Heart right ventricle (tissue), 16 donors: ENCODE measurements at places on chromosomes 16 and 17. TPM values are rescaled to one million over a fixed set of nuclear protein-coding genes. Genes with fewer than 3 reads are reported as not detected.

The KCNG4 gene
- not detected for total RNA-seq

- peak; percentile 27 for DNase-seq
Measured at GRCh38 chr17:48610282-48611211, at the start of gene HOXB7. Gene HOXB7 (minus strand): TSS chr17:48611017. CDS start chr17:48610918, 99 bp downstream.

The KRT28 gene
- not detected for total RNA-seq

DNA sequence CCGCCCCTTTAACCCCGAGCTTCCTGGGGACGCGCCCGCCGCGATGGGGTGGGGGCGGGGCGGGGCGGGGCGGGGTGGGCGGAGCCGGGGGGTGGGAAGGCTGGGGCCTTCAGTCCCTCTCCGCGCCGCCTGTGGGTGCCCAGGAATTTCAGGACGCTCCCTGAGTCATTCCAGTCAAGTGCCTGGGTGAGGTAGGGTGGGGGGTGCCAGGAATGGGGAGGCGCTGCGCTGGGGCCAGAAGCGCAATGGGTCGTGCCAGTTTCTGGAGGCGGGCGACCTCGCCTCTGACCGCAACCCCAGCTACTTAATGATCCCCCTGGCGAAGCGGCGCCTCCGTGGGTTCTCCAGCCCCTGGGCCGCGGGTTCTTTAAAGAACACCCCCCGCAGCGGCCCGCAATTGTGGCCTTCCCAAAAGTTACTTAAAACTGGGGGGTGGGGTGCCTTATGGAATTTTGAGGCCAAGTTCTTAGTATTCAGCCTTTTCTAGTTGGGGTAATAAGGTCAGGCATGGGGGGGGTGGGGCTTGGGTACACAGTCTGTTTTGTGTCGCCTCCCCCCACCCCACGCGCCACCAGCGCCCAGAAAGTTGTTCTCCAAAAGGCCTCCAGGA lies 826 bp upstream of the GSE1 start:
- DNase-seq: peak; percentile 81

DNA sequence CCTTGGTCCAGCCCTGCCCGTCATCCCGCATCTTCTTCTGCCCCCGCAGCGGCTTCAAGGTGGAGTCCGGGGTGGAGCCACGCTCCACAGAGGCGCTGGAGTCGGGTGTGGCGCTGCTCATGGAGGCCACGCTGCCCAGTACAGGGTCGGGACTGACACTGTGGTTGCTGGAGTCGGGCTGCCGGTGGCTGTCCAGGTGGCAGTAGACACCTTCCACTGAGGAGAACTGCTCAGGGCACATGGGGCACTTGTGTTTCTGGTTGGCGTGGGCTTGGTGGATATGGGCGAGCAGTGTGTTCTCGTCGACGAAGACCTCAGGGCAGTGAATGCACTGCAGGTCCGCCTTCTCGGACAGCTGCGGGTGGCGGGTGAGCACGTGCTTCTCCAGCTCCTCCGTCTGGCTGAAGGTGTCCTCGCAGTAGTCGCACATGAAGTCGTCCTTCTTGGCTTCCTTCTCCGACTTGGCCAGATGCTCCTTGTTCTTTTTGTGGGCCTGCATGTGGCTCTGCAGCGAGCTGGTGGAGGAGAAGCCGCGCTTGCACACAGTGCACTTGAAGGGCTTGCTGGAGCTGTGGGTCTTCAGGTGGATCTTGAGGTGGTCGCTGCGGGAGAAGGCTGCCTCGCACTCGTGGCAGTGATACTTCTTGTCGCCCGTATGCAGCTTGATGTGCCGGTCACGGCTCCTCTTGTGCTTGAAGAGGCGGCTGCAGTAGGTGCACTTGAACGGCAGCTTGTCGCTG lies 217.8 kb downstream of the ZNF423 start:
- no peak for DNase-seq

- peak; percentile 39 for DNase-seq
Measured at GRCh38 chr16:81035975-81036750, 521 bp downstream of the ATMIN start.
